ENCODE measurements at places on chromosomes 7 and 10.

GRCh38 chr7:111027396-111027795, 63.5 kb upstream of the LRRN3 start:
- DNase-seq: no peak

DNA sequence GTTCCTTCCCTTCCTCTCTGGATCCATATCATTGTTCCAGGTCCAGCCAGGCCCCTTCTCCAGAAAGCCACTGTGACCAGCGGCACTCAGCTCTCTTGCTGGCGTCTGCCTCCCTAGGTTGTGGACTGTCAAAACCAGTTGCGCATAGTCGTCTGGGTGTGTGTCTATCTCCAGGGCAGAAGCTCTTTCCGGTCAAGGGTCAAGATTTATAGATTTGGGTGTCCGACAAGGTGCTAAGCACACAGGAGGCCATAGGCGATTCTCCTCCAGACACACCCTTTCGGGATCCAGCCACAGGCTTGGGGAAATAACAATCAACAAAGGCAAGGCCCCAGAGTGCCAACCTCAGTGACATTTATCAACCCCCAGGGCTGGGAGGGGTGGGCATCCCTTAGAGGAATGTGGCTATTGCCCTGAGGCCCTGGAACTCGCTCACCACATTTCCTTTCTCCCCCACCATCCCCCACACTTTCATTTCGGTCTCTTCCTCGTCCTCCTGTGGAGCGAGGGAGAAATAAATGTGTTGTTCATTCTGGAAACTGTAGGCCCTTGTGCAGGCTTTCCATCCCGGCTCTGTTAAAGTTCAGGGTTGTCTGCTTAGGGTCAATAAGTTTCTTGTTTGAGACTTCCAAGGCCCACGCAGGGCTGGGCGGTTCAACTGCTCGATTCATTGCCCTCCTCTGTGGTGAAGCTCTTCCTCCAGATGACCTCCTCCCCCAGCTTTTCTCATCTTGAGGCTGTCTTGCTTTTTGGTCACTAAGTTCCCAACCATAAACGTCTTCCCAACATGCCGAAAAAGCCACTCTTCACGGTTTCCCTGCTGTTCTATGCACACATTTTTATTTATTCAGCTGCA, 57.9 kb downstream of the AFAP1L2 start:
- no peak for DNase-seq

DNA sequence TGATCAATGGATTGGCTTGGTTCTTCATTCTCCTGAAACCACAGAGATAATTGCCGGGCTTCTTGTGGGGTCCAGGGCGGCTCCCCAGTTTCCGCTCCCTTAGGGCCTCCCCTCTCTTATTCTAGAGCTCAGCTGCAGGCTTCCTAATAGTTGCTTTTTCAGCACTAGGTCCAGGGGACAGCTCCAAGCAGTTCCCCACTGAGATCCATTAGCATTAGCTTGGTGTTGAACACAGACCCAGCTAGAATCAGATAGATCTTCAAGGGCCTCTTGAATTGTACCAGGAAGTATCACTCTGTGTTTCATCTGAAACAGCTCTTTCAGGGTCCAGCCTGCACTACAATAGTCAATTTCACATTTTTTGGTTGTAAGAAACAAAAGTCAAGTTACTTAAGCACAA, 238.7 kb downstream of the SEC23IP start:
- DNase-seq: peak; percentile 13

- DNase-seq: no peak
Observed at GRCh38 chr7:11236680-11237079, 263.0 kb downstream of the PHF14 start.

DNA sequence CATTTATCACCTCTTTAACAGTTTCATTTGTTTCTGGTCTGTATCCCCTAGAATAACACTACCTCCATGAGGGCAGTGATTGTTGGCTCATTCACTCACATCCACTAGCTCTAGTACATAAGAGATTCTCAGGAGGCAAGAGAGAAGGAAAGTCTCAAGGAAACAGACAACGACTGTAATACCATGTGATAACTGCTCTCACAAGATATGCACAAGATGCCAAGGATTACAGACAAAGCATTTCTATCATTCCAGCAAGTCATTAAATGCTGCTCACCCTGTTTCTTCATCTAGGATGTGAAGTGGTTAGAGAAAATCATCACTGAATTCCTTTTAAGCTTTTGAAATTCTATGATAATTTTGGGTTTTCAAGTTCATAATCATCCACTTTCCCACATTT, 115.3 kb downstream of the HIBADH start:
- DNase-seq: peak; percentile 87

Data from amniotic epithelial cell (primary cell).